ENCODE measurements at places on chromosomes 1 and 21.

DNA sequence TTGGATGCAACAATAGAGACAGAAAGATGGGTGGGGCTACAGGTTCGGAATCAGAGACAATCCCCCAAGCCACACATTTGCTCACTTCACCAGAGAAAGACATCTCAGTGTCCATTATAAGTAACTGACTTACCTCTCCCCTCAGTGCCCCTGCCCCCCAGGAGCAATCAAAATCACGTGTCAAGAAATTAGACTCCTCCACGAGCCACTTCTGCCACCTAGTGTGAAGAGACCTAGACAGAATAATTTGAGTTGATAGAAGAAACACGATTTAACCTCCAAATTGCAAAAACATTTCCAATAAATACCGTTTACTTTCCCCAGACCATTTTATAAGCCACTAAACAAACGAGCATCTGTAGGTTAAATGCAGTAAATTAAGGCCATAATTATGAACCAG is 123.2 kb downstream of the SLC30A10 start:
- DNase-seq: no peak

GRCh38 chr1:8903908-8904650 is 25.6 kb upstream of the ENO1 start:
- no peak for DNase-seq

GRCh38 chr1:219442611-219443061 is 170.3 kb downstream of the ZC3H11B start:
- DNase-seq: no peak

- no peak for DNase-seq
Measured at GRCh38 chr1:99306644-99307043, 42.4 kb downstream of the PLPPR4 start.

- DNase-seq: no peak
Measured at GRCh38 chr1:157496121-157496526, 56.2 kb downstream of the FCRL5 start.

GRCh38 chr1:151953409-151954094 is 40.1 kb downstream of the S100A10 start:
- no peak for DNase-seq

DNA sequence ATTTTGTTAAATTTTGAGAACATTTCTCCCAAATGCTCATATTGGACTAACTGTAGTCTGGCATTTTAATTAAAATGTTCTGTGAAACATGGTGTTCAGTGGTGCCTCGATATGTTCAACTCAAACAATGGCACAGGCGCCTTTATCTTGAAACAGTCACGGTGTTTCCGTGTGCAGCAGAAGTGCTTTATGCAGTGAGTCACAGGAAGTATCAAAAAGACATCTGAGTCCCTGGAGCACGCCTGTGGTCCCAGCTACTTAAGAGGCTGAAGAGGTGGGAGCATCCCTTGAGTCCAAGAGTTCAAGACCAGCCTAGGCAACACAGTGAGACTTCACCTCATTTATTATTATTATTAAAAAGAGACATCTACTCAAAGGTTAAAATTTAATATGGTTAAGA is 52.2 kb downstream of the GREM2 start:
- no peak for DNase-seq

DNA sequence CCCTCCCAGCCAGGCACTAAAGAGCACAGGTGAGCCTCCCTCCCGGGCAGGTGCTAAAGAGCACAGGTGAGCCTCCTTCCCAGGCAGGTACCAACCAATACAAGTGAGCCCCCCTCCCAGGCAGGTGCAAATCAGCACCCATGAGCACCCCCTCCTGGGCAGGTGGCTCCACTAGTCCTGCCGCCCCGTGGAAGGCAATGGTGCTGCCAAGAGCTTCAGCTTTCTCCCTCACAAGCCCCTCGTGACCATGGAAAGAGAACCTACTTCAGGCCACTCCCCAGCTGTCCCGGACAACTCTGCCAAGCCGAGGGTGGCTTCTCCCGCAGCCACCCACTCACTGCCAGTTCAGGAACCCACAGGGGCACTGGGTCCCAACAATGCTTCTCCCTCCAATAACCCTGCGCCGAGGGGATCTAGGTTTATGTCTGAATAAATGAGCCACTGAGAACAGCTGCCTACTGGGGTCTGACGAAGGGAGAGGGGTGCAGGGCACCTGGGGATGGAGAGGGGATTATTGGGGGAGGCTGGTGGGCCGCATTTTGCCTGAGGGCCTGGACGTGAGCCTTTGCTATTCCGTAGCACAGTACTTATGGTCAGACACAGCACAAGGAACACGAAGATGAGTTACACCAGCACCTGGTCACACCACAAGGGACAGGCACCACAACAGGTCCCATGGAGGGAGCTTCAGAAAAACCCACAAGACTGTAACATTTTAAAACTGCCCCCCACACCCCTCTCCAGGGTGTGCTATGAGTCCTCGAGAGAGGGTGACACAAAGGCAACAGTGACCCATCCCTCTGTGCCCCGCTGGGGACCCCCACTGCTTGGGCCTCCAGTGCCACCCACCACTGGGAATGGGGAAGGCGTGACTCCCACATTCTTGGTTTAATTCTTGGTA is 46.3 kb downstream of the PRDM15 start:
- DNase-seq: no peak

GRCh38 chr1:161772397-161772796 is 6.3 kb downstream of the ATF6 start:
- DNase-seq: no peak

DNA sequence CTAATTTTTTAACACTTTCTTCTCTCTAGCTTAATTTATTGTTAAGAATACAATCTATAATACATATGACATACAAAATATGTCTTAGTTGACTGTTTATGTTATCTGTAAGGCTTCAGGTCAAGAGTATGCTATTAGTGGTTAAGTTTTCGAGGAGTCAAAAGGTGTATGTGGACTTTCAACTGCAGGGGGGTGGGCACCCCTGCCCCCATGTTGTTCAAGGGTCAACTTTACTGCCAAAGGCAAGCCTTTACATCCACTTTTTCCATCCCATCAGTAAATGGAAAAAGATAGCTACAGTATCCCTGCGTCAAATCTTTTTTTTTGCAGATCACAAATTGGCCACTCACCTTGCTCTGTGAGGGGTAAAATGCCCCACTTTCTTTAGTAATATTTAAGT is 6.3 kb downstream of the METTL18 start:
- DNase-seq: no peak

GRCh38 chr1:159000625-159001024 is 9.1 kb upstream of the IFI16 start:
- no peak for DNase-seq

GRCh38 chr1:18343581-18343980 is 137.1 kb upstream of the KLHDC7A start:
- no peak for DNase-seq

- DNase-seq: no peak
Measured at GRCh38 chr1:54300401-54300800, 100.4 kb downstream of the MRPL37 start.

DNA sequence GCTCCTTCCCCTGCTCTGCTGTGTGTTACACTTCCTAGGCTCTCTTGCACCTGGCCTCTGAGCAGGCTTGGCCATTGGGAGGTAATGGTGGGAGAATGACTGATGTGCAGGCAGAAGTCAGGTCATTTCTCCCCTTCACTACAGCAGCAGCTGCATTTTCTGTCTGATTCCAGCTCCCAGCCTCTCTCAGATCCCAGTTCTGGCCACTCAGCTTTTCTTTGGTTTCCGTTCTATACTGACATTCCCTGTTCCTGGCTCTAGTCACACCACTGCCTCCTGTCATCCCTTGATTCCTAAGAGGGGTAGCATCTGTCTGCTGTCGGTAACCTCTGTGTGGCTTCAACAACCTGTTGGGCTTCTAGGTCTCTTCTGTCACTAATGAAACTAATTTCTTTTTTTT is 127.7 kb upstream of the HOOK1 start:
- no peak for DNase-seq

DNA sequence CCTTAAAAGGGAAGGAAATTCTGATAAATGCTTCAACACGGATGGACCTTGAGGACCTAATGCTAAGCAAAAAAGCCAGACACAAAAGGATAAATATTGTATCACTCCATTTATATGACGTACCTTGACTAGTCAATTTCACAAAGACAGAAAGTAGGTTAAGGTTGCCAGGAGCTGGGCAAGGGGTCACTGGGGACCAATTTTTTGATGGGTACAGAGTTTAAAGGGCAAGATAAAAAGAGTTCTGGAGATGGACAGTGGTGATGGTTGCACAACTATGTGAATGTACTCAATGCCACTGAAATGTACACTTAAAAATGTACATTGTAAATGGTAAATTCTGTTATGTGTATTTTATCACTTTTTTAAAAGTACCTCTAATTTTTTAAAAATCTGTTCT is 32.1 kb upstream of the SLAMF9 start:
- no peak for DNase-seq

DNA sequence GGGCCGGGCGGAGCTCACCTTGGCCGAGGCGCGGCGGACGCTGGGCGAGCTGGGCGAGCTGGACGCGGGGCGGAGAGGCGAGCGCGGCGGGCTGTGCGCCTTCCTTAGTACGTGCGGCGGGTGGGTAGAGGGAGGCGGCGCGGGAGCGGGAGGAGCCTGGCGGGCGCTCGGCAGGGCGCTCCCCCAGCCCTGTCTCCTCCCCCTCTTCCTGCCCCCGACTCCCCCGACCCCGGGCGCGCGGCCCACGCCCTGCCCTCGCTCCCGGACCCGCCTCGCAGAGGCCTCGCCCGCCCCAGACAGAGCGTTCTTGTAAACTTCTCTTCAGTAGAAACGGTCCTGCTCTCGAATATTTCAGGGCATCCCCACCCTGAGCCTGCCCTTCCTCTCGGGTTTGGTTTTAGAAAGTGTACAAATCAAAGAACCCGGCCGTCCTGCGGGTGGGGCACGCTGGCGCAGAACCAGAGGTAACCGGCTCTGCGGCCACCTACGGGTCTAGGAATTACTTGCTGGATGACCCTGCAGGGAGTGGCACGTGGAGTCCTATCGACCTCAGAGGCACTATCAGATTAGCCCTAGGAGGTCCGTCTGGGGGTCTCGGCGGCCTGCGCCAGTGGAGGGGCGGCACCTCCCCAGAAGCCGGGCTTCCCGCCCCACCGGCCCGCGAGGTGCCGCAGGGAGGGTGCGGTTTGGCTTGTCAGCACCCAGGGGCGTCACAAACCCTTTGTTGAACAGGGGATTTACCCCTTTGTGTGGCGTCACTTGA is at the start of gene S100A10:
TSS of gene S100A10 (minus strand) at position 126 of the 763 bp plus-strand sequence. CDS start 7,629 bp downstream, outside the sequence.
- peak; percentile 78 for DNase-seq

Data from T-helper 2 cell (primary cell).